ENCODE measurements at places on chromosomes 3 and 15.

- DNase-seq, result peak; percentile 90
Observed at GRCh38 chr3:24494618-24495325, at the start of gene THRB. THRB (minus strand) TSS chr3:24494850.

DNA sequence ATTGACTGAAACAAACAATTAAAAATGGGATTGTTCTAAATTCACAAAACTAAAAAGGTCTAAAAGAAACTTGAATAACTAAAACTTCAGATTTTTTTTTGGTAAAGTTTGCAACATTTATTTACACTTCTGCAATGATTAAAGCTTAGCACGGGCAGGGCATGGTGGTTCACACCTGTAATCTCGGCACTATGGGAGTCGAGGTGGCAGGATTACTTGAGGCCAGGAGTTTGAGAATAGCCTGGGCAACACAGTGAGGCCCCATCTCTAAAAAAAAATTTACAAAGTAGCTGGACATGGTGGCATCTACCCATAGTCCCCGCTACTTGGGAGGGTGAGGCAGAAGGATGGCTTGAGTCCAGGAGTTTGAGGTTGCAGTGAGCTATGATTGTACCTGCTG is 31.6 kb downstream of the TLNRD1 start:
- no peak for DNase-seq

- no peak for DNase-seq
Observed at GRCh38 chr3:144822671-144823070, 851.0 kb downstream of the DIPK2A start.

DNA sequence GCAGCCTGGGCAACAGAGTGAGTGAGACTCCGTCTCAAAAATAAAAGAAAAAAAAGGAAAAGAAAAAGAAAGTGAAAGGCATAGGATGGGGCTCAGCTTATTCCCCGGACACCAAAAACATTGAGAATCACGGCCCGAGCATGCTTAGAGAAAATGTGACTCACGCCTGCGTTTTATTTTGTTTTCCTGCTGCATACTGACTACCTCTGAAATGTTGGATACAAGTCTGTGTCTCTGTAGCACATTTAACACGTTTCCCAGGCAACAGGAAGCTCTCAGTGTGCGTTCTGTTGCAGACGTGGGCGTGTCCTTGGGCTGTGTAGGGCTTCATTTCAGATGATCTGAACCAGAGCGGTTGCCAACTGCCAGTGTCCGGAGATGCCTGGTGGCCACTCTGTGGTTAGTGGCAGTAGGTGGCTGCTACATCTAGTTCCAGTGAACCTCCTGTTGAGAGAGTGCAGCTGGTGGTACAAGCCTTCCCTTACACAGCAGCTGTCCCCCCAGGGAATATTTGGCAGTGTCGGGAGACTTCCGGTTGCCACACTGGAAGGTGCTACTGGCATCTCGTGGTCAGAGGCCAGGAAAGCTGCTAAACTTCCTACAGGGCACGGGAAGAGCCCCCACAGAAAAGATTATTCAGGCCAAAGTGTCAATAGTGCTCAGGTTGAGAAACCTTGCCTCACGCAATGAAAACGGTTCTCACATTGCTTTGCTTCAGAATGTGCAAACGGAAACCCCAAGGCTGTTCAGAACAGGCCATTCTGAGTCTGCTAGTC is 3.0 kb downstream of the SLC51A start:
- peak; percentile 69 for DNase-seq

DNA sequence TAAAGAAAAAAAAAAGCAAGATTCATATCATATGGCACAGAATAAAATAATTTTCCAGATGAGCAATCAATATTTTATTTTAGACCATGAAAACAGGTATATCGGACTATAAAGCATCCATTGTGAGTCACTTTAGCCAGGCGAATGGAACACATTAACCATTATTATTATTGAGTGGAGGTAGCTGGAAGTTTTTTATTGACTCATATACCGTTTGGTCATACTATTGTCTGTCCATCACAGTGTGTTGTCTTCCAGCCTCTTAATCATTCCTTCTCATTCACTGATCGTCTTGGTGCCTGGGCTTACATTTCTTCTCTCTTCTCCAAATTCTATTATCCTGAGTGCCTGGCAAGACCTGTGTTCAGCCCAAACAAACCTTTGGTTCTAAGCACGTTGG is 634.8 kb downstream of the MECOM start:
- DNase-seq, result no peak

- no peak for DNase-seq
Observed at GRCh38 chr3:176376531-176376930, 820.8 kb downstream of the TBL1XR1 start.

- DNase-seq, result peak; percentile 20
Observed at GRCh38 chr3:138355071-138355470, 6.7 kb downstream of the MRAS start.

DNA sequence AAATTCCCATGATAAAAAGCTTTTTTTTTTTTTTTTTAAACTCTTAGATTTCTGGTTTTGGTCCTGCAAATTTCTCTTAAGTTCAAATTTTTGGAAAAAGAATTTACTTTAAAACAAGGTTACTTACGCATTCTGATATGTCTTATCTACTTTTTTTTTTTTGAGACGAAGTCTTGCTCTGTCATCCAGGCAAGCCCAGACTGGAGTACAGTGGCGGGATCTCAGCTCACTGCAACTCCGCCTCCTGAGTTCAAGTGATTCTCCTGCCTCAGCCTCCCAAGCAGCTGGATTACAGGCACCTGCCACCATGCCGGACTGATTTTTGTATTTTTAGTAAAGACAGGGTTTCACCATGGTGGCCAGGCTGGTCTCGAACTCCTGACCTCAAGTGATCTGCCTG is 83.2 kb downstream of the RASA2 start:
- no peak for DNase-seq

- DNase-seq, result no peak
Observed at GRCh38 chr3:109784852-109785631, 447.7 kb upstream of the DPPA4 start.

- no peak for DNase-seq
Observed at GRCh38 chr3:13872451-13872850, 7.4 kb downstream of the WNT7A start.

DNA sequence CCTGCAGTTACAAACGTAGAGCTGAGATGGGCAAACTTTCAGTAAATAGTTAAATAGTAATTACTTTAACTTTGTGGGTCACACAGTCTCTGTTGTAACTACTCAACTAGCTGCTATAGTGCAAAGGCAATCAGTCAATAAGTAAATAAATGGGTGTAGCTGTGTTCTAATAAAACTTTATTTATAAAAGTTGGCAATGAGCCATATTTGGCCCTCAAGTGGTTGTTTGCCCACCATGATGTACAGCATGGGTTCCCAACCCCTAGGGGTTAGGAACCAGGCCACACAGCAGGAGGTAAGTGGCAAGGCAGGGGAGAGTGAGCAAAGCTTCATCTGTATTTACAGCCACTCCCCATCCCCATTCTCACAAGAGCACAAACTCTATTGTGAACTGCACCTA is 44.9 kb upstream of the CHRM5 start:
- no peak for DNase-seq

DNA sequence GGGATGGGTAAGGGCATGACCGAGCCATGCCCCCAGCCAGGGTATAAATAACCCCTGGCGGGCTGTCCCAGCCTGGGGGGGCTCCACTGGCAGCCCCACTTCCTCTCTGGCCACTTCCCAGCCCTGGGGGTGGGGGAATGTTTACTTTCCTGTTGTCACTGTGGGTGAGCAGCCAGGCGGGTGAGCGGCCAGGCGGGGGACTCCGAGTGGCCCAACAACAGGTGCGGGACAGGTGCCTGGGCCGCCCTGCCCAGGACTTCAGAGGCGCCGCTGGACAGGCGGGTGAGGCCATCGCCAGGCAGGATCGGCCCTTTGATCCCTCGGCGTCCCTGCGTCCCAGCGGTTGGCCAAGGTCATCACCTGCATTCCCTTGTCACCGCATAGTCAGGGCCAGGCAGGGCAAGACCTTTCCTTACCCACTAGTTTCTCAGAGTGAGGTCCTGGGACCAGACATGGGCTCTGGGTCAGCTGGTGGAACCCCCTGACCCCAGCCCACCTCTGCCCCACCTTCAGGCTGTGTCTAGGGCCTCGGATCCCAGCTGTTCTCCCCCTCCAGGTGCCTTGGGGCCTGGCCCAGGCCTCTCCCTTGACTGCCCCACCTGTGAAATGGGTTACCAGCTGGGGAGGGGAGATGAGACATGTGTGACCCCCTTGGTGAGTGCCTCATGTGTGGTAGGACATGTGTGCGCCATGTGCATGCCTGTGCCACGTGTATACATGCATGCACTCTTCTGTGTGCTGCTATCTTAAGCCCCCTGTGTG is 16.6 kb downstream of the SEMA3F start:
- no peak for DNase-seq

DNA sequence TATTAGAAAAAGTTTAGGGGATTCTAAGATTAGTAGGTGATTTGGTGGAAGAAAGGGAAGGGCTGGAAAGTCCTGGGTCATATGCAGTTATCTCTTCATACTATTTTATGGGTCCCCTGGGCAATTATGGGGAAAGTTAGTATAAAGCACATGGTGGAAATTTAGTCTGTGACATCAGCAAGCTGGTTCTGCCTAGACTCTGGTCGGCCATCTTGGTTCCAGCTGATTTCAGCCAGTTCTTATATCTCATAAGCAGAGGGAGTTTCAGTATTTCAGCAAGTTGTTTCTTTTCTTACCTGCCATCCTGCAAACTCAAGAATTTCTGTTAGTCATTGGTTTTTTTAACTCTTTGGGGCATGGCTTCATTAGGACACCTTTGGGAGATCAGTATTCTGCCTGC is 1.0 kb upstream of the LYZL4 start:
- DNase-seq, result no peak

DNA sequence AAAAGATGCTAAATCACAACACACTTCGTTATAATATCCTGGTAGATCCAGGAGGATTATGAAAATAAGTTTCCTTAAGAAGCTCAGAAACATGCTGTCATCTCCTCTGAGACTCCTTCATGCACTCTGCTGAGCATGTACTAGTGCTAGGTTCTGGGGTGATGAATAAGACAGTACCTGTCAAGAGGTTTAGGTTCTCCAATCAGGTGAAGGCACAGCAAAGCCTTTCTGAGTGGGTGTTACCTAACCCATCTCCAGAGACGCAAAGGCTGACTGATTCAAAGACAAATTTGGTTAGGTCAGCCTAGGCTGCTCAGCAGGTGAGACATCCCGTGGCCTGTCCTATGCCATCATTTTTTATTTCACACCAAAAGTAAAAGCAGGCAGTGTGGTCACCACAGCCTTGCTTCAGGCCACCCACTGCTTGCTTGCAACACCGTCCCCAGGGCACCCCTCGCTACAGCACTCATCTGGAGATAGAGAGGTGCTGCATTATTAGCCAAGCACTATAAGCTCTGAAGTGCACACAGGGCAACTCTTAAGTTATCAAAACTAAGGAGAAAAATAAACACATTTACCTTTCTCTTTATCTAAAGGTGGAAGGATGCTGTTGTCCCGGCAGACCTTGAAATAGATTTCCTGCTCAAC is 117.2 kb downstream of the TJP1 start:
- no peak for DNase-seq

DNA sequence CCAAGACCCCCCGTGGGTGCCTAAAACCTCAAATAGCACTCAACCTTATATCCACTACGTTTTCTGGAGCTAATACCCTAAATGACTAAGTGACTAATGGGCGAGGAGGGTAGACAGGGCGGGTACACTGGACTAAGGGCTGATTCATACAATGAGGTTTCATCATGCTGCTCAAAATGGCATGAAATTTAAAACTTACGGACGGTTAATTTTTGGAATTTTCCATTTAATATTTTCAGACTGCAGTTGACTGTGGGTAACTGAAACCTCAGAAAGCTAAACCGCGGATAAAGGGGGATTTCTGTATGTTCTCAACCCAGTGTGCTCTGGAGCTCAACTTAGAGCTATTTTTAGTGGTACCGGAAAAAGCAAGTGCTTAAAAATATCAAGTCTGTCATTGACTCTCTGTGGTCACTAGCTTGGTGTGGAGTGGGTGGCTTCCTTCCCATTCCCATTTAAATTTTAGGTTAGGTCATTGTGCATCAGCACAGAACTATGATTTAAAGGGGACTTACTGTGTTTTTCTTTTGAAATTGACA is 72.9 kb downstream of the LRRC28 start:
- no peak for DNase-seq

GRCh38 chr3:31462050-31462569 is 70.6 kb upstream of the STT3B start:
- DNase-seq, result peak; percentile 62

DNA sequence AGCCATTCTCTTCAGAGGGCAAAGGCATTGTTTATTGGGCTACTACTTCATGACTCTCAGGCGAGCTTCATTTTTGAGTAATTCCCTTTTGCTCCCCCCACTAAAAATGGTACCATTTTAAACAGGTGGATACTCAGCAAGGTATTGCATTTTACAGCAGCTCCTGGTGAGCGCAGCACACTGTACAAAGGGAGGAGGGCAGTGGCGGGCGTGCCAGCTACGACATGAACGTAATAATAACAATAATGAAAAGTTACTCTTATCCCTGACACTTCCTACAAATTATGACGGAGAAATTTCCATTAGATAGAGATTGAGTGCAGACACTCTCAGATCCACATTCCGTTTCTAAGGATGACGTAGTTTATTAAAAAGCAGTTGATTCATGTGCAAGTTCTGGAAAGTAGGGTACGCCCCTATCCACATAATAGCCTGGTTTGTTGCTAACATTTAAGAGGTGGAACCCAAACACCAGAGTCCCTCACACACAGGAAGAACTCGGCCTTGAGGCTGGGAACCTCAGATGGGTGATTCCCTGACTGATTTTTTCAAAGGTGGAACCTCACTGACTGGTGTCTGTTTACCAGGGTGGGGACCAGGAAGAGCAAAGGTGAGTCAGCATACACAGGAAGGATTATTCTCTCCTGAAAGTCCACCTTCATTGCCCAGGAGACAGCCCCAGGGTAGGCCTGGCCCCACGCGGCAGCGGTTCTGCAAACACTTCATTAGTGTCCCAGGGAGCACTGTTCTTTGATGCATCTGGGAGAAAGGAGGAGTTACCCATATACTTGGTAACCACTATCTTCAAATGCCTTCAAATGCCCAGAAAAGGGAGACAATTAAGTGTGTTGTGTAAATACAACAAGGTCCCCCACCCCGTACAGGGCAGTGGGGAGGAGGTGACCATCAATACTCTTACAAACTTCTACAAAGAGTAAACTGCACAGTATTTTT is 69.9 kb downstream of the LDHAL6B start:
- DNase-seq, result no peak

DNA sequence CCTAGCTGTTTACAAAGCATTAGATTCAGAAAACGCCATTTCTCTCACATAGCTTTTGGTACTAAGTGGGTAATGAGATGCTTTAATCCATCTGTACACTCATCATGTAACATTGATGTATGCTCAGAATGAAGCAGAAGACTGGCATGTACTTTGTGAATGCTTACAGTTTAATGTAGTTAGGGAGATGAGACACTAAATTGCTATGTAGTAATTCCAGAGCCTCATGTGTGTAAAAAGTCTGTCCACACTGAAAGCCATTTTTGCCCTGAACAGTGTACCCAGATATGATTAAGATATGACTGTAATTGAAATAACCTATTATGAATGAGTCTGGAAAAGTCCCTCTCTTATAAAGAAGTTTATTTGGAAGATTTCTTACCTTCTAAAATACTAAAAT is 66.5 kb downstream of the ARMC8 start:
- DNase-seq, result no peak

- DNase-seq, result no peak
Observed at GRCh38 chr15:66108483-66109265, 144.9 kb downstream of the MEGF11 start.
